ENCODE measurements at places on chromosomes 11 and 22.

DNA sequence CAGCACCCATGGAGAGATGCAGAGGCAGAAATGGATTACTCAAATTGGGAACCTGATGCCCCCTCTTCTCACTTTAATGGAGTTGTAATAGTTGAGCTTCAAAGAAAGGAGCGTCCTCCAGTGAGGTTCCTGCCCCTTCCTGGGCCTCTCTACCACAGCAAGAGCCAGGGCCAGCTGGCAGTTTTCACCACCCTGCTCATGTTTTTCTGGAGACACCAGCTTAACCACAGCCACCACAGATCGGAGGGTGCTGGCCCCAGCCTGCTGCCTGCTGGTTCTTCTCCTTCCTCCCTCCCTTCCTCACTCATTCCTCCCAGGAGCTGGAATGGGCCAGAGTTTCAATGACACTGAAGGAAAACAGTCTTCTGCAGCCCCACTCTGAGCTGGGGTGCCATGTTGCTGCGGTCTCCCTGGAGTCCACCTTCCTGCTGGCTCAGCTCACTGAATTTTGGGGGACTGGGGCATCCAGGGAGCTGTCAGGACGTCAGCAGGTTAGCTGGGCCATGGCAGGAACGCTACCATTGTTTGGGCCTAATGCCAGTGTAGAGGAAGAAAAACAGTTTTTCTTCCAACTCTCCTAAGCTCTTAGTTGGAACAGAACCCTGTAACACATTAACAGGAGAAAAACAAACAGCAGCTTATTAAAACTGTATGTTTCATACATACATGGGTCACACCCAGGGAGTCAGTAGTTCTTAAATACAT is 57.7 kb downstream of the TRAF6 start:
- peak; percentile 73 for DNase-seq

- DNase-seq = no peak
Observed at GRCh38 chr22:31250740-31251600, 38.9 kb downstream of the LIMK2 start.

- DNase-seq = peak; percentile 38
Observed at GRCh38 chr11:95922536-95923438, 1.1 kb downstream of the MTMR2 start.

GRCh38 chr11:27282806-27283205 is 80.2 kb downstream of the CCDC34 start:
- DNase-seq = peak; percentile 43

- no peak for DNase-seq
Observed at GRCh38 chr11:1085440-1086170, 10.9 kb downstream of the MUC2 start.

DNA sequence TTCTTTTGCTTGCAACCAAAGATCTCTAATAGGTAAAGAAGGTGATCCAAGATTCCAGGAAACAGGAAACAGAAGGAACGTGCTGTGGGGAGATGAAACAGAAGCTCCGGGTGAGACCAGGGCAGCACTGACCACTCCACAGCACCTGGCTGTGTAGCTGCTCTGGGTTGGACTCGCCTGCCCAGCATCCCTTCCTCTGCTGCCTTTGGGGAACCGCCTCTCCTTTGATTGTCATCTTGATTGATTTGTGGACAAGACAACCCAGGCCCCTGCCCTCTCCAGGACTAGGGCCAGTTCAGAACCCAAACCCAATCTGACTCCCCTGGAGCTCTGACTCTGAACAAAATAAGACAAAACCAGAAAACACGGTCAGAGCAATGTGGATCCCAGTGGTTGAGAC is 14.7 kb upstream of the APOBEC3A start:
- no peak for DNase-seq

- no peak for DNase-seq
Observed at GRCh38 chr11:45314900-45315299, 28.8 kb upstream of the SYT13 start.

All from cardiac fibroblast (primary cell).